ENCODE measurements at places on chromosomes 1 and 21.

DNA sequence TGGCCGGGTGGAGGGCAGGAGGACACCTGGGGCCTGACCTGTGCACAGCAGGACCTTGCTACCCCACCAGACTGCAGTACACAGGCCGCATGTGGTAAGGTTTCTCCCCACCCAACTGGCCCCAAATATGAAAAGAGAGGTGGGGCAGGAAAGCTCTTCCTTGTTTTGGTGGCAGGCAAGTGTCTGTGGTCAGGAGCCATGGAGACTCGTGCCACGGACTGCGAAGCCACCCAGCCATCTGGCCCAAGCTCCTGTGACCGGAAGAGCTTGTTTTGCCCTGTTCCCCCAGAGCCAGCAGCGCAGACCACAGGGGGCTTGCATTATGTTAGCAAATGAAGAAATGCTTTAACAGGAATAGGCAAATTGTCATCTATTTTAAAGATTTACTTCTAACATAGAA, 54.9 kb downstream of the OLIG1 start:
- DNase-seq: no peak

DNA sequence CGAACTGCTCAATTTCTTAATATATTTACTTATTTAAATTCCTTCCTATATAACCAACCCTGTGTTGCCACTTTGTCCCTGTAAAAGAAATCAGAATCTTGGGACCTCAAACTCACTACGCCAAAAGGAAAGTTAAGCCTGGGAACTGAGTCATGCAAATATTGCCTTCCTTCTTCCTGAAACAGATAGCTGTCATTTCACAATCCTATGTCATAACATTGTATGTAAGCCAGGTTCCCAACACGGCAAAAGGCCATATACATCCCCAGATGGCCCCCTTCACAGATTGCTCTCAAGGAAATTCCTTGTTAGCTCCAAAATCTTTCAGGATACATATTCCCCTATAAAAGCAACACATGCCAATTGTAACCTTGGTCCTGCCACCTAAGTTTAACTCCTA, 39.7 kb downstream of the C21orf91 start:
- no peak for DNase-seq

DNA sequence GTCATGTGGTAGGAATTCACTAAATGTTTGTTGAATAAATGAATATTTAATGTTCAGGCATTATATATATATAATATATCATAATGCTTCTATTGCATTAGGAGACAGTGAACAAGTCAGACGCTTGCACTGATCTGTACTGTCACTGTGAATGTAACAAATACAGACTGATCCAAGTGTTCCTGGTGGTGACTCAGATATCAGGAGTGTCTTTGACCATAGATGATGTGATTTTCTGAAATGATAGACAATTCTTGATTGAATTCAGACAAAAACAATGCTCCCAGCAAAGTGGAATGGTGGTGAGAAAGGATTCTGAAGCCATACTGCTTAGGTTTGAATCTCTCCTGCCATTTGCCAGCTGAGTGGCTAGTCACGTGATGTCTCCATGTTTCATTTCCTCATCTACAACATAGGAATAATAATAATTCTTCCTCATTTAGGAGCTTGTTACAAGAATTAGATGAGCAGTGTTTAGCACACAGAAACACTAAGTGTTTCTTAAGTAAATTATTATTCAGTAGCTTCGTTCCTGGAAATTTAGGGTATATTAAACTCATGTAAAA, 71.0 kb downstream of the OLFML2B start:
- no peak for DNase-seq

DNA sequence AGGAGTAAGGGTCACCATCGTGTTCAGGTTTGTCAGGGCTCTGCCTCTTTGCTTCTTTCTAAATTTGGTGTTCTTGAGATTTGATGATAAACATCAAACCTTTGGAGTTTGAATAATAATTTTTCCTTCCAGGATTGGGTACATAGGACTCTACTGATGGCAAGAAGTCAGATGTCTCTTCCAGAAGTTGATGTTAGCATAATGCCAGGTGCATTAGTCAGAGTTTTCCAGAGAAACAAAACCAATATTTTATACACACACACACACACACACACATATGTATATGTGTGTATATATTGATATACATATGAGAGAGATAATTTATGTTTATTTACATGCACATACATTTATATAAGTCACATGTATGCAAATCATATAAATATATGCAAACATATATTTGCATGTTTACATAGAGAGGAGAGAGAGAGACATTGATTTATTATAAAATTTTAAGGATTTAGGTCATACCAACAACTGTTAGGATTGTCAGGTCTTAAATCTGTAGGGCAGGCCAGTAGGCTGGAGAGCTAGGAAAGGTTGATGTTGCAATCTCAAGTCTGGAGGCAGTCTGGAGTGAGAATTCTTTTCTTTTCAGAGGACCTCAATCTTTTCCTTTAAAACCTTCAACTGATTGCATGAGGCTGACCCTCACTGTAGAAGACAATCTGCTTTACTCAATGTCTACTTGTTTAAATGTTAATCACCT, 199.2 kb downstream of the HLX start:
- no peak for DNase-seq

GRCh38 chr1:89546934-89547562, 22.4 kb downstream of the LRRC8B start:
- DNase-seq: no peak

DNA sequence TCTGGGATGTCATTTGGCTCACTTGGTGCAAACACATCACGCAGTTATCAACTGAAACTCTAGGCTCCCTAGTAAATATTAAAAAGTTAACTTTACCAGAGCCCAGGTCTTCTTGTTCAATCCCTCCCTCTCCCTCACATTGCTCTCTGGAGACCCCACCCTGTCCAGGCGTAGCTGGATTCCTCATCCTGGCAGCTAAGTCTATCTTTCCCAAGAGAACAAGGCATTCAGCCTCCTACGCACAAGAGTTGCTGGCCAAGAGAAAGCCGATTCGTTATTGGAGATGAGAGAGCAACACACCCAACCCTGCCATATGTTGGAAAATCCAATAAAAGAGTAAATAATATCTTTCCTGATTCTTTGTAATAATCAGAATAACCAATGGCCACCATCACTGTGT, 117.9 kb downstream of the SLC30A10 start:
- DNase-seq: no peak

- no peak for DNase-seq
These were observed 21.7 kb downstream of the CRYAA start for GRCh38 chr21:43190544-43190943.

- DNase-seq: no peak
These were observed 38.9 kb downstream of the ALG14 start for GRCh38 chr1:95033843-95034242.
